ENCODE measurements at places on chromosomes 7 and 10.

DNA sequence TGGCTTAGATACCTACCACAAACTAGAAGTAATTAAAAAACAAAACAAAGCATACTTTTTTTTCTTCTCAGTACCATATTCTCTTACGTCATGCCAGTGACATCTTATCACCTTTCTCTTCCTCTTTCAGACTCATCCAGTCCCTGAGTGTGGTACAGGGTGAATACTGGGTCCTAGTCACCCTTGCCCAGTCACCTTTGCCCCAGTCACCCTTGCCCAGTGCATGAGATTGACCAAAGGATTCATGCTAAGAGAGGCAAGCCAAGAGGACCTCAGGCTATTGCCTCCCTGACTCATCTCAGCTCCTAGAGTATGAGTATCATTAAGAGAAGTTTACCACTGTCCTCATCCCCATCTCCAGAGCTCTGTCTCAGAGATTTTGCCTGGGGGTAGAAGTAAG lies 10.0 kb upstream of the TSPAN12 start:
- DNase-seq, result no peak

DNA sequence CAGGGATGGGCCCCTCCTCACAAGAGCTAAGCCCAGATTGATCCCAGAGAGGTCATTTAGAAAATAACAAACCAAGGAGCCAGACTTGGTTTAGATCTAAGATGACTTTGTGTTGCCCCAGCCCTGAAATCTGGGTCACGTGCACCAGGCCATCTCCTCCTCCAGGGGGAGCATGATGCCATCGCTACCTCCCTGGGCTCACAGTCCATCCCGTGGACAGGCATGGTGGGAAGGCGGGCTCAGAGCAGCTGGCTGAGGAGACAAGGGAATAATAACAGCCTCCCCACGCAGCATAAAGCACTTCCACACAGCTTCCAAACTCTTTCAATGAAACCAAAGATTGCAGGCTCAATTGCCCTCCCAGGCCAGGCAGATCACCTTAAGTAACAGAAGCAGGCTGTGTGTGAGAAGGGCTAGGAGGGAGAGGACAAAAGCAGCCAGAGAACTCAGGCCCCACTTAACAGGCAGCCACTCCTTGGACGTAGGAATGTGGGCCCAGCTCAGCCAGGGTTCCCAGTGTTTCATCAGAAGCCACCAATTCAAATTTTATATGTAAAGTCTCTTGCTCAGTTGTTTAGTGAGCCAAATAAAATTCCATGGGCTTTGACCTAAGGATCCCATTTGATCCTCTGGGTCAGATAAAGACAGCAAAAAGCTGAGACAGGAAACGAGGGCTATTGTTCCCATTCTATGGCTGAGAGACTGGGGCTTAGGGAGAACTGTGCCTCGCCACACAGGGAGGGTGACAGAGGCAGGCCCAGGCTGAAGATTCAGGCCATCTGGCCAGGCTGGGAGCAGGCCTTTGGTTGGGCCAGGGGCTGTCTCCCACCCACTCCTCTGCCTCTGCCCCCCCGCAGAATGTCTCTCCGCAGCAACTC lies 100.2 kb downstream of the COL13A1 start:
- DNase-seq, result no peak

DNA sequence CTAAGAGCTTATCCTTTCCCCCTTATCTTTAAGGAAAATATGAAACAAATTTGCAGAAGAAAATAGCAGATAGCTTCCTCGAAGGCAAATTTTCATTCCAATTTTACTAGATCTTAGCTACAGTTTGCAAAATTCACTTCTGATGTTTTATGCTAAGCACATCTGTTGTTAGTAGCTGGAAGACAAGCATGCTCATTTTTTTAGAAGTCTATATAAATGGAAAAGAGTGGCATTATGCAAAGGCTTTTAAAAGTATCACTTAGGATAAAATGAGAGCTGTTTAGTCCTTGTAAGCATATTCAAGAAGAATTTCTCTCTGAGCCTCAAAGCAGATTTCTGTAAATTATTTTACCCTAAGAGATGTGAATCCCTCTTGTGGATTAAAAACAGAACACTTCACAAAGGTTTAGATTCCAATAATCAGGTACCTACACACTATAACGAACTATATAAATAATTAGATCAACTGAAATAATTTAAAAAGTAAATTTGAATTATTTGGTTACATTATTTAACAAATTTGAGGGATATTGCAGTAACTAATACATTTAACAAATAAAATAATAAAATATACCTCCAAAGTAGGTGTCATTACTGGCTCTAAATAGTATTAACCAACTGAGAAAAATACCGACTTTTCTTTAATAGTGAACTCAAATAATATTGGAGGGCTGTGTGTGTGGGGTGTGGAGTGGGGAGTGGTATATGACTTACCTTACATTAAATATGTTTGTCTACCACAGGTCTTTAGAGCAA lies 307.1 kb downstream of the SEMA3D start:
- DNase-seq, result no peak

DNA sequence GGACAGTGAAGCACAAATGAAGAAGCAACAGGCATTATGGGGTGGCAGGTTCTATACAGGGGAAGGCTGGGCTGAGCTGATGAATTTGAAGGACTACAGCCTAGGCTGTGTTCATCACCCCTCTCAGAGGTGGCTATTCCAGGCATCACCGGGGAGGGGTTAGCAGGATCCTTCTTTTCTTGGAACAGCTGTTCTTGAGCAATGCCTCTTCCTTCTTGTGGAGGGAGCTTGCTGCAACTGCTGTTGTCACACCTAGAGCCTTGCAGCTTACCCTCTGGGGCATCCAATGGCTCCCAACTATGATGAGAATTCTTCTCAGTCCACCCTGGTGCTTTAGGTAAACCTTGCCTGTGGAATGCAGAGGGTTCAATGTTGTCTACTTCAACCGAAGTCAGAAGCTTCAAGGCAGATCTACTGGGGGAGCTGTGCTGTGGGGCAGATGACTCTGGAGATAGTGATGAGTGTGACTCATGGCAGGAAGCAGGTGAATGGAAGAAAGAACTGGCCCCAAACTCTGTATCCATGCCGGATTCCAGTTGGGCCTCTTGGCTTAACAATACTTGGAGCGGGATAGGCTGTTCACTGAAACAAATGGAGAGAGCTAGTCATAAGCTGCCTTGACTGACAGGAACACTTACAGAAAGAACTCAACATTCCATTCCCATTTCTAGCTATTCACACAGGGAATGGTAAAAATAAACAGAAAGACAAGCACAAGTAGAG lies 21.5 kb upstream of the PPP3CB start:
- no peak for DNase-seq

DNA sequence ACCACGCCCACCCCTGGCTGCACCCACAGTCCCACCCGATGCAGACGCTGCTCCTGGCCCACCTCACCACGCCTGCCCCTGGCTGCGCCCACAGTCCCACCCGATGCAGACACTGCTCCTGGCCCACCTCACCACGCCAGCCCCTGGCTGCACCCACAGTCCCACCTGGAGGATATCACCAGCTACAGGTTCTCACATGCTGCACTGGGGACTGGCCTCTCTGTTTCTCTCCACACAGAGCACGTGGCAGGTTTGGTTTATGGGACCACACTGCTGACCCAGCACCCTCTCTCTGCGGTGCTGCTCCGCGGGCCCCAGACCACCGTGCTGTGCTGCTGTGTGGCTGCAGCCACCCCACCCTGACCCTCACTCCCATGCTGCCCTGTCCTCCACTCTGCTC lies 120.9 kb downstream of the VIPR2 start:
- no peak for DNase-seq

GRCh38 chr7:22248111-22248809 lies 108.7 kb downstream of the RAPGEF5 start:
- no peak for DNase-seq

DNA sequence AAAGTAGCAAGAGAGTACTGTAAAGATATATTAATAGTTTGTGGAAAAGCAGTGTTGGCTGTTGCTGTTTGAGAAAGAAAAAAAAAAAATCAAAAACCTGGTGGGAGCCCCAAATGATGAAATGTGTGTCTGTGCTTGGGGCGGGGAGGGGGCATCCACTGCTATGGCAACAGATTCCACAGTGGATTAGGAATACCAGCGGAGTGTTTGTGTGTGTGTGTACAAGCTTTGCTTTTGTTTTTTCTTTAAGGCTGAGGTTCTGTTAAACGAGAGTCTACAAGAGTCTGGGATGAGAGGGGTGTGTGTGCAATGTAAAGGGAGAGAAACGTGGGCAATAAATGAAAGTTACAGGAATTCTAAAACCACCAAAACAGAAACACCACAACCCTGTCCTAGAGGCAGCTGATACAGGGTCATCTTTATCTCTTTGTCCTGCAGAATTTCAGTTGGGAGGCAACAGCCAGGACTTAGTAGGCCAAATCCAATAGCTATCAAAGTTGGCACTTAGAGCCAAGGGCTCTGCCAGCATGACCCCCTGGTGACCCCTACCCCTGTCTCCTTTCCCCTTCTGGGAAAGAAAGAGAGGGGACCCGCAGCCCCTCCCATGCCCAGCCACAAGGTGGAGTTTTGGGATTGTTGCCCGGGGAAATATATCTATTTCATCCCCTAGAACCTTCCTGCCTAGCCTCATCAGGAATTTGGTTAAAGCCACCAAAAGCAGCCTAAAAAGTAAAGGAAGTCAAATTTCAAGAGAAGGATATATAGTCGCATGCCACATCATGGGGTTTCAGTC lies 85.4 kb downstream of the OSBPL3 start:
- no peak for DNase-seq

GRCh38 chr10:103879409-103879808 lies 24.0 kb upstream of the SH3PXD2A start:
- DNase-seq, result no peak

- DNase-seq, result no peak
Measured at GRCh38 chr10:60989400-60989876, 45.5 kb upstream of the RHOBTB1 start.

DNA sequence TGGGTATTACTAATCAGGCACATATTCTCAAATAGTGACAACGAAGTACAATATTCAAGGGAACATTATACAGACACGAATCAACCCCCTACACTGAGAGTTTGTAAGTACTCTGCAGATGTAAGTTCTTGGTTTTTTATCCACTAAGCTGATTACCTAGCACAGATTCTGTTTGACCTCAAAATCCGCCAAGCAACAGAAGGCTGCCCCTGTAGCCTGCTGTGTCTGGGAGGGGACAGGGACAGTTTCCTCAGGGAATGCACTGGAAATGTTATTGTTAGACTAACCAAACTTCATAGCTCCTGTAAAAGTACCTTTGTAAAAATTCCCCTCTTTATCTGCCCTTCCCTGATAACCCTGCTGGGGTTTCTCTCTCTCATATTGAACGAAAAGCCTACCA lies 45.2 kb upstream of the ZRANB1 start:
- DNase-seq, result no peak

GRCh38 chr7:158108646-158109293 lies 478.9 kb downstream of the PTPRN2 start:
- DNase-seq, result no peak

DNA sequence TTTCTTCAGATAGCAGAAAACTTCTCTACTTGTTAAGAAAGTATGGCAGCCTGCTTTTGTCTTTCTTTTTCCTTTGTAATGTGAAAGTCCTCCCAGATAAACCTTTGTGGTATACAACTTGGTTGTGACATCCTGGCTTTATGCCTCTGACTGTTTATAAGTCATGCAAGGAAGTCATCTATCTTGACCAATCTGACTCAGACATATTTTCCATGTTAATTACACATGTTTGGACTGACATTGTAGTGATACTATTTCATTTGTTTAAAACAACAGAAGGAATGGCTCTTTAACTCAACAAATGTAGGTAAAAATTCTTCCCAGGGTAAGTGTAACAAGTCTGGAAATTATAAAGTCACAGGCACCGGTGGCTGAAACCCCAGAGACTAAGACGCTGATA lies 341.6 kb upstream of the MEOX2 start:
- DNase-seq, result peak; percentile 76

DNA sequence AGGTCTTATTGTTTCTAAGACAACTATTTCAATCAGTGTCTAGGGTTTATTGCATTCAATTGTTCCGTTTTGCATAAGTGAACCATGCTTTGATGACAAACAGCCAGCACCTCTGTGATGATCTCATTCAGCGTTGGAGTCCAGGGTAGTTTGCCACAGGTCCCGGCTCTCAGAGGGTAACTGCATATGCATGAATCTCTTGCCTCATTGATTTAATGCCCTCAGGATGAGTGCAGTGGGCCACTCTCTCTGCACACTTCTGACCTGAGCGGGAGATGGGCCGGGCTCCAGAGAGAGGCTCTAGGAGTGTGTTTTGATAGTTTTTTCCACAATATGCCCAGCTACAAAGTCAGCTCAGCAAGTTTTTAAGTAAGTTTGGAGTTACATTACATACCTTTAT lies 83.9 kb downstream of the HECW1 start:
- no peak for DNase-seq

GRCh38 chr10:117788911-117789310 lies 246.4 kb downstream of the EMX2 start:
- DNase-seq, result no peak

GRCh38 chr10:49284356-49284755 lies 14.6 kb upstream of the C10orf71 start:
- DNase-seq, result no peak

- no peak for DNase-seq
Measured at GRCh38 chr10:44967616-44968015, 8.0 kb downstream of the RASSF4 start.
